Activated effector memory CD4-positive, alpha-beta T cell treated with Interleukin-2 at 50 U/mL for 16 hours (primary cell): ENCODE measurements at places on chromosomes 3 and 15.

DNA sequence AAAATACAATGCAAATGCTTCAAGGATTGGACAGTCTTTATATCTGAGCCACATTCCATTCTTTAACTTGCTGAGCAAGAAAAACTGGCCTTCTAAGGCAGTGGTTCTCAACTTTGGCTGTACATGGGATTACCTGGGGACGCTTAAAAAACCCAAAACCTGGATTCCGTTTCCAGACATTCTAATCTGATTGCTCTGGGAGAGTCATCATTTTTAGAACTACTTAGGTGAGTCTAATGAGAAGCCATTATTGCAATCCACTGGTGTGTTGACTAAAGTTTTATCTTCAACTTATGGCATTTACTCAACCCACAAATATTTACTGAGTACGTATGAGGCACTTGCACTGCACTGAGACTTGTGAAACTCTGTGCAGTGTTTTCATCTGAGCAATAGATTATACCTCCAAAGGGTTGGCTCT, 195.7 kb upstream of the ATP11B start:
- DNase-seq, result no peak

- DNase-seq, result no peak
Observed at GRCh38 chr3:124671106-124671505, 59.1 kb upstream of the UMPS start.

DNA sequence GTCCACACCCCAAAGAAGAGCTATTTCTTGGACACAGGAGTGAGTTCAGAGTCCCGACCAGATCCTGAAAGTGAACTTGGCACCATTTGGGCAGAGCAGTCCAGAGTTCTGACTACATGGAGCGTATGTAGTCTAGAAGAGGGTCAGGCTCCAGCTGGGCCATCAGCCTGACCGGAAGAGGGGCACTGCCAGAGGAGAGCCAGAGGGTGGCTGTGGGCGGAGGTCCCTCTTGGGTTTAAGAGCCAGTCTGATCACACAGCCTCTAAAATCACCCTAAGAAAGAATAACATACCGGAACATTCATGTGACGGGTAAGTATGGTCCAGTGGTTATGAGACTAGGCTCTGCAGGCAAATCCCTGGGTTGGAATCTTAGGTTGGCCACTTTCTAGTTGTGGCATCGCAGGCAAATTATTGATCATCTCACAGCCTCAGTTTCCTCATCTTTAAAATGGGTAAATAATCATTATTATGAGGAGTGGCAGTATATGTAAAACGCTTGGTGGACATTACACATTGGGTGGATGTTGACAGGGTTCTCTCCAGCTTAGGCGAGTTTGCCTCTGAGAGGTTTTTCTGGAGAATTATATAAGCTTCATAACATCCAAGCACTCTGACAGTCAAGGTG, 2.1 kb upstream of the RAP2B start:
- no peak for DNase-seq

GRCh38 chr3:59978979-59979378, 929.2 kb upstream of the CFAP20DC start:
- no peak for DNase-seq

- DNase-seq, result no peak
Observed at GRCh38 chr3:16808393-16809107, 76.2 kb upstream of the PLCL2 start.

- DNase-seq, result no peak
Observed at GRCh38 chr15:67501177-67501835, 19.6 kb upstream of the C15orf61 start.

- no peak for DNase-seq
Observed at GRCh38 chr3:139226731-139227130, 117.1 kb upstream of the MRPS22 start.

- no peak for DNase-seq
Observed at GRCh38 chr3:15298504-15298903, 33.9 kb downstream of the SH3BP5 start.

- DNase-seq, result no peak
Observed at GRCh38 chr15:81492331-81492968, 118.4 kb upstream of the TMC3 start.

GRCh38 chr3:111999484-112000324, 982 bp downstream of the TAGLN3 start:
- DNase-seq, result no peak

- DNase-seq, result no peak
Observed at GRCh38 chr3:127088511-127089351, 104.2 kb upstream of the PRR23E start.

DNA sequence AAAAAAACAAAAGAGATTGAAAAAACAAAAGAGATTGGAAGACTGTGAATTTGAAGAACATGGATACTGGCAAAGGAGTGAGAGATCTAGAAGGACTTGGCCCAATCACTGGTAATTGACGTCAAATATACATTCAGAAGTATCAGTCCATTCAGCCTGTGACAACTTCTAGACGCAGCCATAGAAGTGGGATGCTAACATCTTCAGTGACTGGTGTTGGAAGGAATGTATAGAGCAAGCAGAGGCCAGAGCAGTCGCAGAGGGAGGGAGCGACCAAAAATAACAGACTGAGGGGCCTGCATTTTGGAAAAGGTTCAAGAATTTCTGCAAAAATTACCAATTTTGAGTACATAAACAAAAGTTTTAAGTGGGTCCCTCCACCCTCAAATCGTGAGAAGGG, 473.3 kb downstream of the CADM2 start:
- no peak for DNase-seq

GRCh38 chr3:135007607-135008006, 212.5 kb downstream of the EPHB1 start:
- DNase-seq, result no peak

GRCh38 chr15:31871166-31871886, 159.0 kb upstream of the CHRNA7 start:
- no peak for DNase-seq

DNA sequence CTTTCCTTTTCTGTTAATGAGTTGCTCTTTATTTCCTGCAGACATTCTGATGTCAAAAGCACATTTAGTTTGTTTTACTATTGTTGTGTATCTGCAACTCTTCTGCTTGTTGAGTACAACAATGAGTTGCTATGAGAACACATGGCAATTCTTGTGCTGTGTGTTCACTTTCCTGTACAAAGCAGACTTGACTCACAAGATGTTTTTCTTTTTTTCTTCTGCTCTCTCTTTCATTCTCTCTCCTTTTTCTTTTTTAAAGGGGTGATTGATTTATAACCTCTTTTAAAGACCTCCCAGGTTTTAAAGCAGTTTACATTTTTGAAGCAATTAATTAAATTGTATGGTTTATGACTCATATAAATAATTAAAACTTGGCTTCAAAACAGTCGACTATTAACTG, 31.6 kb upstream of the ABHD10 start:
- DNase-seq, result no peak

DNA sequence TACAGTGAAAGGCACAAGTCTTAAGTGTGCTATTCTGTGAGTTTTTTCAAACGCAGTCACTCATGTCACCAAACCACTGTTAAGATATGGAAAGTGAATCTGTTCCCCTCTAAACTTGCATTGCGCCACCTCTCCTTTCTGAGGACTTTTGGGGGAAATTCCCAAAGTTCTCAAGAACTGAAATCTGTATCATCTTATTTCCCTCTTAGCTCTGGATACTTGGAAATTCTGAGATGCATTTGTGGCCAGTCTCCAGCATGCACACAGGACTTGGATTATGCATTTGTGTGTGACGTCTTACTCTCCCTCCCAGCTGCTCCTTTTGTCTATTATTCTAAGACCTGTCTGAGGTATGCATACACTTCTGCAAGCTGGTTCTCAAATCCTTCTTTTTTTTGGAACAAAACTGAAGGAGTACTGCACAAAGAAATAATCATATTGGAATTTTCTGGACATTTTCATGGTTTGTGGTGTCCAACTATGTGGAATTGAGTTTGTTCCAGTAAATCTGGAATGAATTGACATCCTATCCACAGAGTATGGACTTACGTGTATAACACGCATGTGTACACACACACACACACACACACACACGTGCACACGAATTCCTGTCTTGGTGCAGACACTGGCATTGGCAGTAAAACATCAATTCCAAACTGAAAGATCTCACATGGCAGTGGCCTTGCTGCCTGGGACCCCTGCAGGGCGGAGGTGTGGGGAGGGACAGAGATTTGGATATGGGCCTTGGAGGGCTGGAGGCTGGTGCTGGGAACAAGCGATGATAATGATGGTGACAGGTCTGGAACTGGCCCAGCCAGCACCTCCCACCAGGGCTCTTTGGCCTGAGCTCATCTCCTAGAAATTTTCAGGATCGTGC, 8.2 kb upstream of the LCTL start:
- DNase-seq, result no peak

DNA sequence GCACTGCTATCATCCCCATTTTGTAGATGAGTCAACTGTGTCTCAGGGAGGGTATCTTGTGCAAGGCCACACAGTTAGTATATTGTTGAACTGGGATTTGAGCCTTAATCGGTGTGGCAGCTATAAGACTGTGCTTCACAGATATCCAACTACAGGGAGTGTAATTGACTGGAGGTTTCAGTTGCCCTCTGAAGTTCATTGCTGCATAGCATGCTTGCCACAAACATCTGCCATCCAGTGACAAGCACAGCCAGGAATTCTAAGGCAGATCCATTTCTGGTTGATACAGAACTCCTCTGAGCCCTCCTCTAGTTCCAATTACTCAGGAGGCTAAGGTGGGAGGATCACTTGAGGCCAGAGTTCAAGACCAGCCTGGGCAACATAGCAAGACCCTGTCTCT, 16.4 kb downstream of the FSD2 start:
- no peak for DNase-seq

DNA sequence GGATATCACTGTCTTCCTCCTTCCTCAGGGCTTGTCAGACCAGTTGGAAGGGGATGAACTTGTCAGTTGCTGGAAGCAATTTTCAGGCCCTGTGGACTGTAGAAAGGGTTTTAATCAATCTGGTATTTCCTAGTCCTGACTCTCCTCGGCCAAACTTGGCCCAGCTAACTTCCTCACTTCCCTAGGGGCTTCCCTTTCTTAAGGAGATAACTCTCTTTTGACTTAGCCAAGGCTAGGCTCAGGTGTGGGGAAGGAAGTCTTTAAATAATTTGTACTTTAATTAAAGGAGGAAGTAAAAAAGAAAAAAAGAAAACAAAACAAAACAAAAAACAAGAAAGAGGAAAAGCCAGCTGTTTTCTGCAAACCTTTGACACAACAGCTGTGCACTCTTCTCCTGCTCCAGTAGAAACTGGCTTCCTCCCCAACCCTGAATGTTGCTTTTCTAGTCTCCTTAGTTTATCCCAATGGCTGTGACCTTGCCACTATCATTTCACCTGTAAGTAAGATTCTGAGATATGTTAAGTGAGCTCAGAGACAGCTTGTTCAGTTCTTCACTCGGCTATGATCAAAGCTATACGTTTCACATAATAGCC, 53.0 kb upstream of the ST3GAL6 start:
- no peak for DNase-seq

- no peak for DNase-seq
Observed at GRCh38 chr3:103075282-103075681, 640.5 kb downstream of the ZPLD1 start.

DNA sequence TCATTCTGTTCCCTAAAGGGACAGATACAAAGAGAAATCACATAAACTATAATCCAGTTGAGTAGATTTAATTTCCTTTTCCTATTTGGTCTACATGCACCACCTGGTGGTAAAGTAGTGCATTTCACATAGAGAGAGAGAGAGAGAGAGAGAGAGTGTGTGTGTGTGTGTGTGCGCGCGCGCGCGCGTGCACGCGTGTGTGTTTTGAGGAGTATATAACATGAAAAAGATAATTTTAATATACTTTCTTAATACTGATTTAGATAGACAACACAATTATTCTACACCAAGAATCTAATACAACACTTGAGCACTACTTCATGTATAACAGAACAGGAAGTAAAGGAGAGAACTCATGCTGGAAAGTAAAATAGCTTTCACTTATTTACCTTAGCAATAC, 1.1 kb upstream of the FGF7 start:
- no peak for DNase-seq

DNA sequence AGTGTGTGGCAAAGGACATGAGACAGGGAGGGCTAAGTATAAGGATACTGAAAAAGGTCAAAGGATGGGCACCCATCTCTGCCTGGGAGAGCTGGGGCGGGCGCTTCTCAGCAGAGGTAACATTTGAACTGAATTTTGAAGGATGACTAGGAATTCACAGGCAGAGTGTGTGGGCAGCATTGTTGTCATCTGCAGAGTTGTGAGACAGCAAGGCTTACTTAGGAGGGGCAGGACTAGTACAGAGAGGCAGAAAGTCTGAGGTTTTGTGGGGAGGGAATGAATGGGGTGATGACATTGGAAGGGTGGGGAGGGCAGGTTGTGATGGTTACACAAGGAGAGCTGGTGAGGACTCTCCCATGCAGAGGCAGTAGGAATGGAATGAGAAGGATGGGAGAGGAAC, 84.1 kb upstream of the PRR23C start:
- no peak for DNase-seq

DNA sequence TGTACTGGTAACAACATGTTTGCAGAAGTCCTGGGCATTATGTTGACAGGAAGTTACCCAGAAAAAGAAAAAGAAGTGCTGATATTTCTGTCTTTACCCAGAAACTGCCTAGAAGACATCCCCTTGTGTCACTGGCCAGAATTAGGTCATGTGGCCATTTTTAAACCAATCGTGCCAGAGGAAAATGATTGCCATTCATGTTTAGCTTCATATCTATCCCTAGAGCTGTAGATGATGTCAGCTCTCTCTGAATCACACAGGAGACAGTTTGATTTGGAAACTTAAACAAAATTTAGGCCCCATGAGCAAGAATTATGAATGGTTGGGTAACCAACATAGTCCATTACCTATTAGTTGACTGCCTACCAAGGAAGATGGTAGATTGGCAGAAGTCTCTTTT, 8.9 kb upstream of the PLOD2 start:
- DNase-seq, result no peak

GRCh38 chr3:123610331-123610730, 25.5 kb upstream of the HACD2 start:
- no peak for DNase-seq

- no peak for DNase-seq
Observed at GRCh38 chr3:13002398-13003124, 70.7 kb downstream of the IQSEC1 start.

GRCh38 chr3:170490828-170491560, 72.3 kb downstream of the CLDN11 start:
- no peak for DNase-seq

DNA sequence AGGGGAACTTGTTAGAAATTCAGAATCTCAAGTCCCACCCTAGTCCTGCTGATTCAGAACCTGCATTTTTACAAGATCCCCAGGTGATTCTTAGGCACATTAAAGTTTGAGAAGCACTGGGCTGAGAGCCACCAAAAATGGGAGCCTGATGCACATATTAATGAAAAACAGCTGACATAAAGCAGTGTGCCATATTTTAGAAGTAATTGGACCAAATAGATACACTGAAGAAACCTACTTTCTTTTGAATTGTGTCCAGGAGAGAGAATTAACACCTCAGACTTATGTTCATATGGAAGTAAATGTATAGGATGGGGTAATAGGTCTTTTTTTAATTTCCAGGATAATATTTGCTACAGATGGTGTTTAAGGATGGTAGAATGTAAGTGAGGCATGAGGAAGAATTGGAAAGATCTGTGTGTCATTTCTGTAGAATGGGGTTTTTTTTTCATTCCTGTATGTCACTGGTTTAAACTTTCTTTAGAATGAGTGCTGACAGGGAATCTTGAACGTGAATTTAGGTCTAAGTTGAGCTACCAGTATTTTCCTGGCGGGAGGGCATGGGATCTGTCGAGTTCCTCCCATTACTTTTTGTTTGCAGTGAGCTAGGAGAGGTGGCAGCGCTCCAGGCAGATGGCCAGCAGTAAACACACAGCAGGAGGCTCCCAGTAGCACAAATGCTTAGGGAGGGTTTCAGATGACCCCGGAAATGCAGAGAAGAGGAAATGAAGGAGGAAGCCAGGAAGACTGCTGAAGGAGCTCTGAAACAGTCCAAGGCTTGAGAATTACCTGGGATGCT, 185.6 kb downstream of the PLCL2 start:
- no peak for DNase-seq
